Frontal cortex (tissue), 4 donors: ENCODE measurements at places on chromosomes 12 and 14.

DNA sequence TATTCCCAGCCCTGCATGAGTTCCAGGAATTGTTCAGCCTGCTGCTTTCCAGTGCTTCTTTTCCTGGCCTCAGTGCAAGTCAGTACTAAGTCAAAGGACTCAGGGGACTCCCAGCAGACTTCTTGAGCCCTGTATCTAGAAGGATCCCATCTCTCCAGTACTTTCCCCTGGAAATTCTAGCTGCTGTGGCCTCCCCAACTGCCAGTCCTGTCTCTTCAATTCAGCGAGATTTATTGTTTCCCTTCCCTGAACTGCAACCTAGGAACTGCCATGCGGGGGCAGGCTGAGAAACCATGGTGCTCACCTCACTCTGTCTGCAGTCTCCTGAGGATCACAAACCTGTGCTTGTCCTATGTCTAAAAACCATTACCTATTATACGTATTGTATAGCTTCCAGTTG lies 31.8 kb downstream of the ZNF605 start:
- DNase-seq = no peak

GRCh38 chr12:124917135-124917840 lies 2.8 kb upstream of the UBC start:
- peak; percentile 60 for DNase-seq

DNA sequence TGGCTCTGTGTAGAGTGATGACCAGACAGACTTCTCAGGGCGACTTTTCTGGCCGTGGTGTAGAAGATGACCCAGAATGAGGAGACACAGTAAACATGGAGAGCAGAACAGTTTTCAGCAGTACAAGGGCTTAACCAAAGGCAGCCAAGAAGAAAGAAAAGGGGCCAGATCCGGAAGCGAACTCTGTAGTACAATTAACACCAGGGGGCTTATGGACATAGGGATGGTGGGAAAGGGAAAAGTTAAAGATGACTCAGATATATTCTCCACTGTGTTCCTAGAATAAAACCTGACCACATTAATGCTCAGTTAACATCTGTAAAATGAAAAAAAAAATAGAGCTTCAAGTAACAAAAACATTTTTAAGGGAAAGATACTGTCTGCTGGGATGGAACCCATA lies 60.2 kb downstream of the LGR5 start:
- no peak for DNase-seq

DNA sequence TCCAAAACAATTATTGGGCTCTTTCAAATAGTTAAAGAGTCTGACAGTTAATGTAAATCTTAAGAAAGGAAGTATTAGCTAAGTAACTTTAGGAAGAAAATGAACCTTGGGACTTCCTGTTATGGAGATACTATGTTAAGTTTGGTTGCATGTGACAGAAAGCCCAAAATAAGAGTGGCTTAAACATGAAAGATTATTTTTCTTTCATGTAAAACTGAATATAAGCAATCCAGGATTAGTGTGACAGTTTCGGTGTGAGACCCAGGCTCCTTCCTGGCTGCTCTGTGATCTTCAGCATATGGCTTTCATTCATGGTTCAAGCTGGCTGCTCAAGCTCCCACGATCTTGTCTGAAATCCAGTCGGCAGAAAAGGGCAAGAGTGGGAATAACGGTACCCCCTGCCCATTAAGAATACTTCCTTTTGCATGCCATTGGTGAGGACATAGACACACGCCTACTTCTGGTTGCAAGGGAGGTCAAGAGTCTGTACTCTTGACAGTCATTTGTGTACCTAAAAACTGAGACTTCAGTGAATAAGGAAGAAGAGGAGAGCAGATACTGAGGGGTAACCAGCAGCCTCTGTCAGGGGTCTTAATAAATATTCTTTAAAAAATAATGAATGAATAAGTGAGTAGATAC lies 2.2 kb upstream of the RPAP3 start:
- no peak for DNase-seq

DNA sequence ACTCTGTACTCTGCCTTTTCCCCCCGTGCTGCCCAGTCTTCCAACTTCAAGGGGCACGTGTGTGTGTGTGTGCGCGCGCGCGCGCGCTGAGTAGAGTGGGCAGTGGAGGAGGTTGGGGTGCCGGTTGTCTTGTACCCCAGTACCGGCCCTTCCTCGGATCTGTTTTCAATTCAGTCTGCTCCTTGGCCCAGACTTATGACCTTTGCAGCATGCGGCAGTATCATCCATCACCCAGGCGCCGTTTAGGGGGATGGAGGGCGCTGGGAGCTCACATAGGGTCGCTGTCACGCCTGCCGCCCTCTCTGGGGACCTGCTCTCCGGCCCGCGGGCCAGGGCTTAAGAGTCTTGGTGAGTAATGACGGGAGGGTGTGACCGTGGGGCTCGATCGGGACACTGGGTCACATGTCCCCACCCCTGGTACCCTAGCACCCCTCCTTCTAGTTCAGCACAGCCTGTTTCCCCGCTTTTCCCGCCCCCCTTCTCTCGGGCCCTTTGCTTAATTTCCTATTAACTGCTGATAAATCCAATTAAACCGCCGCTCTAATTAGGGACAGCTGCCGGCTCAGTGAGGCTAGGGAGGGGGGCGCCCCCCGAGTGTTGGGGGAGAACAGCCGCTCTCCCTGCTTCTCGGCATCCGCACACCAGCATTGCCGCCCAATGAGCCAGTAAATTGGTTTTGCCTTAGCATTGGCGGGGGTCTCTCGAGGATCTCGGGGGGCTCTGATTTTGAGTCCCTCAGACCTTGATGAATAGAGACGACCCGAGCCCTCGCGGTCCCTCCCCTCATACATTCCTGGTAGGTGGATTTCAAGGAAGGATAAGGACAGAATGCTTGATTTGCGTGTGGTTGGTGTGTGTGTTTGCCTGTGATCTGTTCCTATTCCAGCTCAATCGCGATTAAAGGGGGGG lies 9.3 kb downstream of the STAC3 start:
- no peak for DNase-seq

GRCh38 chr12:101878243-101878821 lies 952 bp downstream of the DRAM1 start:
- DNase-seq = no peak
